ENCODE measurements at places on chromosomes 2 and 18.

DNA sequence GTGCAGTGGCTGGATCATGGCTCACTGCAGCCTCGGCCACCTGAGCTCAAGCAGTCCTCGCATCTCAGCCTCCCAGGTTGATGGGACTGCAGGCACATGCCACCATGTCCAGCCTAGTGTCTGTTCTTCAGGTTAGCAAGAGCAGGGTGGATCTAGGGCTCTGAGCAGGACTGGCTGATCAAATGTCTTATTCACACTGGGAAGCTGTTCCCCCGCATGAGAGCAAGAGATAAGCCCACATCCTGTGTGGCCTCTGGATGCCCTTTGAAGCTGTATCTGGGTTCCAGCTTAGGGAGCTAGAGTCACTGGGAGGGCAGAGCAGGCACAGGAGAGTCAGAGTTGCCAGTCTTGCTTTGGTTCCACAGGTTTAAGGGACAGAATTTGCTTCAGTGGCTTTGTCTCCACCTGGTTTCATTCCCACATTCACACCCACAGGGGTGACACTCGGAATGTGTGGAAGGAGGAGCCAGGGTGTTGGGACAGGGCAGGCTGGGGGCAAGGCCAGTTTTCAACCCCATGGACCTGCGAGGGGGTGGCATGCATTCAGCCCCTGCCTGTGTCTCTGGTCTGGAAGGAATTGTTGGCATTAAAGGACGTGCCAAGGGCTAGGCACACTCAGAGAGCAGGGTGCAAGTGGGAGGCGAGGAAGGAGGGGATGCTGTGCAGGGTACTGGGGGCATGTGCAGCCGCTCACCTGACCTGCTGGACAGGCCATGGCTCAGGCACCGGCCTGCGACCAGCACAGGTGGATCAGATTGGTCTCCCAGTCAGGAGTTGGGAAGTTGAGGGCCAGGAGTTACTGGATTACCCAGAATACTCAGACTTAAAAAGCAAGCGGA is 24.5 kb downstream of the PTPN18 start:
- DNase-seq: no peak

DNA sequence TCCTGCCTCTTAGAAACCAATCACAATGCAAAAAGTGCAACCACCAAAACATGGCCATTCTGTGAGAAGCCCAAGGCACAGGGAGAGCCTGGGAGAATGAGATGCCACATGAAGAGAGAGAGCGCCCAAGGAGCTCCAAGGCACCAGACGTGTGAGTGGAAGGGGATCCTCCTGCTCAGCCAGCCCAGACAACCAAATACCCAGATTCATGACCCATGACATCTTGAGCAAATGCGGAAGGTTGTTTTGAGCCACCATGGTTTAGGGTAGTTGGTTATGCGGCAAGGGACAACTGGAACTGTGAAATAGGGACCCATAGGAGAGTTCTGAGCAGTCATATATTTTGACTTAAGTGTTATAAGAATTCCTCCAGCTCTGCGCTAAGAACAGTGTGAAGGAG is 7.0 kb downstream of the AFF3 start:
- no peak for DNase-seq

DNA sequence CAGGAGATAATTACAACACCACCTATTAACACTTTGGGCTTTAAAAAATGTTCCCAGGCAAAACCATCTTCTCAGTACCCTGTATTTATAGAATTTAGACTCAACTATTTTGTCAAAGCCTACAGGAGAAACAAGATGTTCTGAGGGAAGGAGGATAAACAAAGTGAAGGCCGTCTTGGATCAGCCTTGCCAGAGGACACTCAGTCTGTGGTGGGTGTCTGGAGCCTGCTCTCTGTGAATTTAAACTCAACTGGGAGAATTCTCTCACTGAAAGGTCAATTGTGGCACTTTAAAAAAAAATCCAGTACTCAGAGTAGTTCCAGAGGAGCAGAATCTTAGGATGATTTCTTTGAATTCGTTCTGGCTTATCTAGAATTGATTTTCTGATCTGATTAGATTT is 28.4 kb upstream of the SLC1A4 start:
- DNase-seq: no peak

DNA sequence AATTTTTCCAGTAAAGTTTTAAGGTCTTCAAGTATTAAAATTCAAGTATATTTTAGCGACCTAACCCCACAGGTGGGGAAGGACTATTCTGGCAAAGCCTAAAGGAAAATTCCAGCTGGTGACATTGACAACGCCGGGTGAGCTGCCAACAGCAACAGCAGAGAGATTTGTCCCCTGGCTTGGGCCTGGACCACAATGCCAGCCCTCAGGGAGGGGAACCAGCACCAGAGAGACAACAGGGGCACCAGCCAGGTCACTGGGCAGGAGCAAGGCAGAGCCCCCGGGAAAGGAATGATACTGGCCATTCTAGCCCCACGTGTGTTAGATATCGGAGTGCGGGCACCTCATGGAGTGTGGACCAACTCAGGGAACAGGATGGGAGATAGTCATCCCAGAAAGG is 95.7 kb downstream of the ARMC9 start:
- DNase-seq: no peak

DNA sequence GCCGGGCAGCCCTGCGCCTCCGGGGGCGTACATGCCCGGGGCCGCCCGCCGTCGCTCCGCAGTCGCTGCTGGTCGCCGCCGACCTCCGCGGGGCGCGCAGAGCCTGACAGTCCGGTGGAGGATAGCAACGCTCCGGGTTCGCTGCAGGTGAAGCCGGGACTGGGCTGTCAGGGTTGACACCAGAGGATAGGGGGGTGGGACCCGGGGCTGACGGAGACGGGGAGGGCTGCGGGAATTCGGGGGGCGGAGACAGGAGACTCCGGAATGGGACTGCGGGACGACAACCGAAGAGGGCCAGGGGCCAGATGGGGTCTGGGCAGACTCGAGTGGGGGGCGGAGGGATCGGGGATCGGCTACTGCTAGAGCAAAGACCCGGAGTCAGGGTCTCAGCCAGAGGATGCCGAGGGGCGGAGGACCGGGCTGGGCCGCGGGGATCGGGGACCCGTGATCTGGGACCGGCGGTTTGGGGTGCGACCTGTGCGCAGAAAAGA is 403 bp downstream of the TMEM127 start:
- no peak for DNase-seq

DNA sequence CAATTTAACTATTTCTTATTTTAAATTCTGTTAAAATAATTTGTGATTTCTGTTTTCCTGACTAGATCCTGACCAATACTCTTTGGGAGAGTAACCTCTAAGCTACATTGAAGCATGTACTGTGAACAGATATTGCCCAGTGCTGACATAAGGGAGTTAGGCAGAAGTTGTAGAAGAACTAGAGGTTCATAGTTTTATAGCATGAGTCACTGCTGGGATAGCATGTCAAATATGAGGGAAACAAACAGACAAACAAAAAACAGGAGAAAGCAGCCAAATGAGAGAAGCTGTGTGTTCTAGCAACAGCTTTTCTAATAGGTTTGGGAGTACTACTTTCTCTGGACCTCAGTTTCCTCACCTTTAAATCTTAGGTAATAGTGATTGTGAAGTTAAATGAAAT is 72.4 kb downstream of the CERS6 start:
- DNase-seq: no peak

DNA sequence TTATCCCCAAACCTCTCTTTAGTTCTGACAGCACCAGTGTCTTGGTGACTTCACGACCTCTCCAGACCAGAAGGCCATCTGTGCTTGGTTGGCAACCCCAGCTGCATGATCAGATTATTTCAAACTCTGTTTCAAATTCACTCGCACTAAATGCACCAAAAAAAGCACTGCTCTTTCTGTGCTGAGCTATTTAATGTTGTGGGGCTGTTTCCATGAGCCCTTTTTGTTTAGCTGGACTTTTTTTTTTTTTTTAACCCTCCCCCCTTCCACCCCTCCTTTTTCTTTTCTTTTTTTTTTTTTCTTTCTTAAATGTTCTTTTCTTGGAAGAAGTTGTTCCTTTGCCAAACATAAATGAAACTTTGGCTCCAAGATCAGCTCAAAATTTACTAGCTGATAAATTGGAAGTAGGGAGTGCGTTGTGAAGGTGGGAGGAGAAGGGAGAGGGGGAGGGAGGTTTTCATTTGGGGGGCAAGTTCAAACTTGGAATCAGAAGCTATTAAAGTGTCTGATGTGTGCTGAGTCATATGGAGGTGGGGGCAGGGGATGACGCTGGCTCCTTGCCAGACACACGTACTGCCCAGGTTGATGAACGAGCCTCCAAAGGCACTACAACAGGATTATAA is 543.0 kb upstream of the TNP1 start:
- DNase-seq: peak; percentile 46

- DNase-seq: no peak
Measured at GRCh38 chr2:228590681-228591080, 409.2 kb upstream of the SPHKAP start.

DNA sequence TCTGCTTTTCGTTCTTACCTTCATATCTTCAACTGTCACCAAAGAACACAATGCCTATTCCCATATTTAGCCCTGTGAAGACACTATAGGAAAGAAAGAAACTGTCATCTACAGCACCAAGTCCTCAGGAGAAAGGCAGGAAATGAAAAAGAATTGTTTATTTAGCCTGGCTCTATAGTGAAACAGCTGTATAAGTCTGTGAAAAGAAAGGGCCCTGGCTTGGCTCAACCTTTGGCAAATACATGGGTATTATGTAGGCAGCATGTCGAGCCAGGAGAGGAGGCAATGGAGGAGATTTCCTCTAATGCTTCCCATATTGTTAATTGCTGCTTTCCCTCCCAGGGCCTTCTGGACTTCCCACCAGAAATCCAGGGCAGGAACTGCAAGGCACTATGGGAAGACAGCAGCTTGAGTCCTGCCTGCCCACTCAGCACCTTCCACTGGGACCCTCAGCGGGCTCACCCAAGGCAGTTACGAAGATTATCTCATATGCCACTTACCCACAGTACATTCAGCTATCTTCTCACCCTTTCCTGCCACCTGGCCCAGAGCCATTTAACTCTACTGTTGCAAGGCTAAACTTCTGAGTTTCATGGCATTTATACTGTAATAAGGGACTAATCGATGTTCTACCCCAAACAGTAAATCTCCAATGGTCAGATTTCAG is 30.1 kb downstream of the SLC8A1 start:
- no peak for DNase-seq

DNA sequence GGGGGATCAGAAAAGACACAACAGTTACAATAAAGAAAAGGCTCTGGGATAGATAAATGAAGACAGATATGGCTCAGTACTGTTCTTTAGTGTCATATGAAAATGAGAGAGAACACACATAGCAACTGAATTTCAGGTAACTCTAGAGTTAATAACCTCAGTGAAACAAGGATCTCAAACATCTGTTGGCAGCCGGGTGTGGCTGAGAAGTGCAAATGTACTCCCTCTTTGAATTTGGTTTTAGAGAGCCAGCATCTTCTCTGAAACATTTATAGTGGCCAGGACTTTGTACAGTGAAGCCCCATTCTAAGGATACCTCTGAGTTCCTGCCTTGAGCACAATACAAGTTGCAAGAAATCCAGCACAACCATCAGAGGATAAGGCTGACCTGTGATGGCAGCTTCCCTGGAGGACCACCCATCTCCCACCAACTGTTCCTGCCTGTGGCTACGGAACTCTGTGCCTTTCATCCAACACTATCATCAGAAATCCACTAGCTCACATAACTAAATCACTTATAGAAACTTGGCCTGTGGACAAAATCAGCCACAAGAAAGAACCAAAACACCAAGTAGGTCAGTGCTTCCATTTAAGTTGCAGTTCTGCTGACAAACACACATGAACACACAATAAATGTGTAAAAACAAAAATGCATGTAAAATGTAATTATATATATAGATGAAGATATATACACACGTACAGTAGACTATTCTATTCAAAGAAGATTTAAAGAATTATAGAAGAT is 37.3 kb upstream of the PEX13 start:
- DNase-seq: no peak

DNA sequence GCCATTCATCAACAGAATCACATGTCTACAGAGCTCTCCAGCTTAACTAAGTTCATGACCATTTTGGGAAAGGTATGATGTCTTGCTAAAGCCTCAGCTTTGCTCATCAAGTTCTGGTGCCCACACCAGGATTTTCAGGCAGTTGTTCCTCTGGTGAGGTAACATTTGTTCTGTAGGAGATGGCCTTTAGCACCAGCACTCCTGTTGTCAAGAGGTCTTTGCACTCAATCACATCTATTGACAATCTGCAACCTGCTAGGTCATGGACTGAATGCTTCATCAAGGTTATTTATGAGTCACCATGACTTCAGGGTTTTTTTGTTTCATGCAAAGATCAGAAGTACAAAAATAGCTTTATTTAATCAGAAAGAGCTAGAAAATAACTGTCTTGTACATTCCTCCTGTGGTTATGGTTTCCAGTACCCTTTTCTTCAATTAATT is 36.6 kb upstream of the VIT start:
- no peak for DNase-seq

GRCh38 chr2:239209783-239210182 is 191.0 kb downstream of the HDAC4 start:
- no peak for DNase-seq

GRCh38 chr18:44916429-44917207 is 235.9 kb downstream of the SETBP1 start:
- no peak for DNase-seq

DNA sequence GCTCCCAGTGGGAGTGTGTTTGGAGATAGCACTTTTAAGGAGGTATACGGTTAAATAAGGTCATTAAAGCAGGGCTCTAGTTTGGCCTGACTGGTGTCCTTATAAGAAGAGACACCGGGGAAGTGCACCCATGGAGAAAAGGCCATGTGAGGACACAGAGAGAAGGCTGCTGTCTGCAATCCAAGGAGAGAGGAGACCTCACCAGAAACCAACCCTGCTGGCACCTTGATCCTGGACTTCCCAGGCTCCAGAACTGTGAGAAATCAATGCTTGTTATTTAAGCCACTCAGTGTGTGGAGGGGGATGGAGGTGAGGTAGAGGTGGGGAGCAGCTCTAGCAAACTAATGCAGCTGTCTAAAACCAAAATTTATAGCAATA is 62.0 kb downstream of the RPL31 start:
- no peak for DNase-seq

GRCh38 chr2:25265802-25266201 is 75.9 kb downstream of the DNMT3A start:
- no peak for DNase-seq

- no peak for DNase-seq
Measured at GRCh38 chr2:141329964-141330363, 800.9 kb downstream of the LRP1B start.

DNA sequence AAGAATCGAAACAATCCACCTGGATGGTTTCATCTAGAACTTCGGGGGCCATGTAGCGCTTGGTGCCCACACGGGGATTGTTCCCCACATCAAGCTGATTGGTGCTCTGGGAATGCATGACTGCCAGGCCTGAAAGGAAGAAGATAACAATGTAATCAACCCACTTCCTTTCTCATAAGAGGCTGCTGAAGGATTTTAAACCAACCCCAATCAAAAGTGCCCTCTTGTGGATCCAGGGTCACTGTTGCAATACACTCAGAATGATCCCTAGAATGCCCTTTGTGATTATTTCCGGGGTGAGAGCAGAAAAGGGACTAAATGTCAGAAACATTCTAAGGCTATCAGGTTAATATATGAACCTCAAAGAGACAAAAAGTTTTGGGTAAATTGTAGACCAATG is 115.2 kb downstream of the ACVR1 start:
- DNase-seq: no peak
